Lower lobe of right lung (tissue), 2 donors: ENCODE measurements at places on chromosomes 2 and 18.
A peak's percentile ranks its signal among the peaks of the same experiment; 100 is the strongest.

DNA sequence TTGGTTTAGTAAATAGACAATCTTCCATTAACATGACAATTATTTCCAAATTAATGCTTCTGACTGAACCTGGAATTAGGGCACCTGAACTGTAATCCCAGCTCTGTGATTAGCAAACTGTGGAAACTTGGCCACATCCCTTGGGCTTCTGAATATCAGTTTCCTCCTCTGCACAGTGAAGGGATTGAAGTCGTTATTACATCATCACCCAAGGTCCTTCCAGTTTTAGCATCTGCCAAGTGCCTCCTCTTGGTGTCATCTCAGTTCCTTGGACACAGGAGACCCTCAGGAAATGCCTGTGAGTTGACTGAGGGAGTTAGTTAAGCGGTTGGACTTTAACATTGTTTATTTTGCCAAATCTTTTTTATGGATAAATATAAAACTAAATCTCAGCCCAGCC, 64.8 kb downstream of the MOGAT1 start:
- DNase-seq: no peak

DNA sequence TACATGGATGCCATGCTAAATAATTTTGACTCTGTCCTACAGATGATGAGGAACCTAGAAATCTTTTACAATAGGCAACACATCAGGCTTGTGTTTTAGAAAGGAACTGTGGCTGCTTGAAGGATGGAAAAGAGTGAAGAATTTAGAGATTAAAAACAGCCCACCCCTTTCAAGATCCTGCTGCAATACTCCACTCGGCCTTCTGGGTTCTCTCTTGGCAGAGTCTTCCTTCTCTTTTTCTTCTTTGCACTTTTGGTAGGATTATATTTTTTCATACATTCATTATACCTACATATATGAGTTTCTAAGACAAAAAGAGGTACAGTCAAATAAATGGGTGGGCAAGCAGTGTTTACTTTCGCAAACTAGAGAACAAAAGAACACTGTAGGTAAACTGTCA, 474.3 kb downstream of the ERBB4 start:
- DNase-seq: no peak

DNA sequence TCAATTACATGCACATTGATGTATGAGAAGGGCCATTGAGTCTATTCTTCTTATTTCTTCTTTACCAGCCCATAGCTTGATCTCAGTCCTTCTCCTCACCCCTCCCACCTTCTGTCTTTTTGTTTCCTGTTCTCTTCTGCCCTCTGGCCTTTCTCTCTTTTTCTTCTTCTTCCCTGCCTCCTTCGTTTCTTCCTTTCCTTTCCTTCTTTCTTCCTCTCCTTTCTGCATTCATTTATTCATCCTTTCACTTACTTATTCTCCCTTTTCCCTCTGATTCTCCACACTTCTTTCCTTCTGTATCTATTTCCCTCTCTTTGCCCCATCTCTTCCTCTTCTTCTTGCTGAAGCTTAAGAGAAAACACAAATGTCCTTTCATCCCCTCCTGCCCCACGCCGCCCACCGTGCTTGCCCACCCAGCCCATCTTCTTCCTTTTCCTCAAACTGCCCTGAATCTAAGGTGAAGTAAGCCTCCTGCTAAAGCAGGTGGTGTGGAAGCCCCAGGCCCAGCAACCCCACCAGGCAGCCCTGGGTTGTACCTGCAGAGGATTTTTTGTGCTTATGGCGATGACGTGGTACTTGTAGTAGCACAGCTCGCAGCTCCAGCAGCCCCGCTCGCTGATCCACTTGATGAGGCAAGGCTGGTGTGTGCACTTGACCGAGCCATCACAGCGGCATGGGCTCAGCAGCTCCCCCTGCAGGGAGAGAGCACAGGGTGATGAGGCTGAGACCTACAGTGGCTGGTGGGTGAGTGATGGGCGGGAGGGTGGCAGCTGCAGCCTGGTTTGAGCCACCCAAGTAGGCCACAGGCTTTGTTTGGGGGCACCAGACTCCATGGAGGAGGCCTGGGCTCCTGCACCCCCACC, 89.0 kb downstream of the MARCHF4 start:
- no peak for DNase-seq

DNA sequence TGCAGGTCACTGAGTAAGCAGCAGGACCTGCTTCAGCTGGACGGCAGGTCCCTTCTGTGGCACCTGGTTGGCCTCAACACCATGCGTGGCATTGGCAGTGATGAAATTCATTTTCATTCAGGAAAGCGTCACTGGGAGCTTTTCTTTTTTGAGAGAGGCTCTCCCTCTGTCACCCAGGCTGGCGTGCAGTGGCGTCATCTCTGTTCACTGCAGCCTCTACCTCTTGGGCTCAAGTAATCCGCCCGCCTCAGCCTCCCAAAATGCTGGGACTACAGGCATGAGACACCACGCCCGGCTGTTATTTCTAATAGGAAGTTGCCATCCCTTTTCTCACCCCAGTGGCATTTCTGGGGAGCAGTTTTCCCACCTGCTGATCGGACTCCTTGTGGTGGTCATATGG, 39.3 kb downstream of the NCK2 start:
- DNase-seq: no peak

- no peak for DNase-seq
Measured at GRCh38 chr2:52879561-52879960, 888.0 kb upstream of the CHAC2 start.

- DNase-seq: no peak
Measured at GRCh38 chr2:226247289-226248275, 552.0 kb downstream of the IRS1 start.

- DNase-seq: no peak
Measured at GRCh38 chr2:203619267-203619878, 84.3 kb upstream of the RAPH1 start.

DNA sequence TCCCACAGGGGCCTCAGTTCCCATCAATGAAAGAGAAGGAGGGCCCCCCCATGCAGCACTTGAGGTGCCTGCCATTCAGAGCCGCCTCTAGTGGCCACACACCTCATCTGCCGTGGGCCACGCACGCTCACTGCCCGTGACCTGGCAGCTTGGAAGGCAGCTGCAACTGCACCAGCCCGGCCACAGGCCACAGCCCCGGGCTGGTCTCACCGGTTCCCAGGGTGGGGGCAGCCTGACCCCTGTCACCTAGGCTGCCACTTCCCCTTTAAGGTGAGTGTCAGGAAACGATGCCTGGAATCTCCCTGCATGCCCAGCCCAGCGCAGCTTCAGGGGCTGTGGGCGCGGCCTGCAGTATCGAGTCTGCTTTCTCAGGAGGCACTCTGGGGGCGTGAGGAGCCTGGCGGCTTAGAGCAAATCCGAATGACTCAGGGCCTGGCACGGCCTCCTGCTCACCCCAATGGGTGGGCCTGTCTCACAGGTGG, 2.6 kb downstream of the MAB21L4 start:
- no peak for DNase-seq

DNA sequence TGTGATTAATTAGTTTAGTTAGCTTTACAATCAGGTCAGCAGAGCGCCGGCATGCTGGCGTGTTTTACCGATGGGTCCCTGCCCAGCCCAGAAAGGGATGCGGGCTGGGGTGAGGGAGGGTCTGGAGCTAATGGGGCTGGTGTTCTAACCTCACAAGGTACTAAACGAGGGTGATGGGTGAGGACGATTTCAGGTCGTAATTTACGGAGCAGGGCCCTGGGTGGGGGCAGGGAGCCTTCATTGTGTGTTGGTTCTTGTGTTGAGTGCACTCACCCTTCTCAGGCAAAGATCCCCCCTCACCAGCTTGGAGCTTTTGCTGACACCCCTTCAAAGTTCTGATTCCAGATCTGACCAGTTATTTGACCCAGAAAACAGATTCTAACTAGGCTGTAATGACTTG, 39.5 kb downstream of the PTGR3 start:
- no peak for DNase-seq

DNA sequence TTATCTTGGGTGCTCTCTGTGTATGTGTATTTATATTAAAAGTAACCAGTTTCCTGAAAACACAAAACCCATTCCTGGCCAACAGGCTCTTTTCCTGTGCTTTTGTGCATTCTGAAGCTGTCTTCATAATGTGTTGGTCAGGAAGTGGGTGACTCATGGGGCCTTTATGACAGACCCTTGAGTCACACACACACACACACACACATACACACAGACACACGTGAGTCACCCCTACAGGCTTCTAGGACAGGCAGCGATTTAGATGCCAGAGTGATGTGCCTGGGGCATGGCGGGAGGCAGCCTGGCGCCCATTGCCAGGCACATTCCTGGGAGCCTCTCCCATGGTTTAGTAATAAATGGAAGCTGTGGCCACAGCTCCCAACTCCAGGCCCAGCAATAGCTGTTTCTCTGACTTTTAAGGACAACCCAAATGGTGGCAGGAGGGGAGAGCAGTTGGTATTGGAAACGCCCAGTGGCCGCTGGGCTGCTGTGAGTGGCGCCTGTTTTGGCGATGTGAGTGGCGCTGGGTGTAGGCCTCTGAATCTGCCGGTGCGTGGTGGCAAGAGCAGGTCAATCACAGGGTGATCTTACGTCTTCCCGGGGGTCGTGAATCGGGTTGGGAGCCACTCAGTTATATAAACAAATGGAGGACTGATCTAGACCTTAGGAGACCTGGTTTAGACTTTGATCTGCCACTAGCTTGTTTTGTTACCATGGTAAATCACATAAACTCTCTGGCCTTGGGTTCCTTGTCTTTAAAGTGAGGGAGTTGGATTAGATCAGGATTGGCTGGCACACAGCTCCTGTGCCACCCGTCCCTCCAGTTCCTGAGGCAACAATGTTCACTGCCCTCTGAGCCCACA, 150.7 kb upstream of the DLX2 start:
- DNase-seq: no peak

- DNase-seq: no peak
Measured at GRCh38 chr2:23533338-23533695, 148.3 kb downstream of the KLHL29 start.

- DNase-seq: no peak
Measured at GRCh38 chr2:101759162-101759561, 61.7 kb downstream of the MAP4K4 start.

DNA sequence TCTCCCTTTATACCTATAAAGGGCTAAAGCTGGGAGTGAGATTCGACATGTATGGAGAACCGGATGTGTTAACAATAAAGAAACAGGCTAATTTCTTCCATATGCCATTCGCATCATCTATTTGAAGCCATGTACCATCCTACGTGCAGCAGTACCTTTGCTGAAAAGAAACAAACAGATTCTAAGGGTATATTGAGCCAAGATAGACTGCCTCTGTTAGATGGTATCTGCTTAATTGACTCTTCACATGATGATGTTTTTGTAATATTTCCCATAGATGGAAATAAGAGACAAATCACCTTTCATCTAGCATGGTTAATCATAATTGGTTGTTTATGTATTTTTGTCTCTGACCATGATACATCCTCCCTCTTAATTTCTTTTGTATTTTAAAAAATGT, 32.1 kb upstream of the PAX3 start:
- DNase-seq: no peak

- no peak for DNase-seq
Measured at GRCh38 chr2:222972420-222972819, 79.6 kb upstream of the KCNE4 start.

DNA sequence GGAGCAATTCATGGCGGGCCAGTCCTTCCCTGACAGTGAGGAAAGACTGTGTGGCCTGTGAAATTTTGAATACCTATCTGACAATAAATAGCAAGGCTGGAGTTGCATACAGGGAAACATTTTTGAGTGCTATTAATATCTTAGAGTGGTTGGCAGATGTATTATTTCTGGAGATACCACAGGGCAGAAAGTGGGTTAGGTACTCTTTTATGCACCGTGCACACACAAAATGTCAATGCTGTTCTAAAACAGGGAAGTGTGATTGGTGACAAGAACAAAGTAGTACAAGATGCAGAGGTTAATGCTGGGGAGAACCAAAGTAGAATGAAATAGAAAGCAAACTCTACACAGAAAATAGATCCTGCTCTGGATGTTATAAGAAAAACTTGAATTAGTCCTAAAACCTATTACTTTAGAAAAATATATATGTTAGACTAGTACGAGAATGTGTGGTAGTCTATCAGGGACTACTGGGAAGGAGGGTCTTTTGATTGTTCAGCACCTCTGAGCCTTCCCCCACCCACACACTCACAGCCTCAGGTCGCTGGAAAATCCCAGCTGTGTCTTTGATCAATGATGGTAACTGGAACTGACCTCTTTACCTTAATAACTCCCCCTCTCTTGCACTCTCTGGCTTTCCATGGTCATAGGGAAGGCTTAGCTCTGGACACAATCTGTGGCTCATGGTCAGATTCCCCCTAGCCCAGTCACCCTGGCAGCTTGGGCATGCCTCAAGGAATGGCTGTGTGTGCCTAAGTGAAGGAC, 58.2 kb downstream of the SERPINB8 start:
- DNase-seq: no peak

DNA sequence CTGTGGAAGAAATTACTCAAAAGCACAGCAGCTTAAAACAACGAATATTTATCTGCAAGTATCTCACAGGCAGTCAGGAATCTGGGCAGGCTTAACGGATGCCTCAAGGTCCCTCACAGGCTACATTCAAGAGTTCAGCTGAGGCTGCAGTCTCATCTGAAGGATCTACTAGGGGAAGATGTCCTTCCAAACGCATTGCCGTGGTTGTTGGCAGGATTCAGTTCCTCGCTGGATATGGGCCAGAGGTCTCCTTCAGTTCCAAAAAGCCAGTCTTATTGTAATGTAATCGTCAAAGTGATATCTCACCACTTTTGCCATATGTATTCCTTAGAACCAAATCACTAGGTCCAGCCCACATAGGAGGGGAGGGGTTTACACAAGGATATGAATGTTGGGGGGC, 98.2 kb upstream of the EPAS1 start:
- no peak for DNase-seq

GRCh38 chr18:79914614-79915160, 36.8 kb downstream of the SLC66A2 start:
- DNase-seq: peak; percentile 34

- no peak for DNase-seq
Measured at GRCh38 chr2:146123256-146123655, 1603.3 kb upstream of the ZEB2 start.

- DNase-seq: no peak
Measured at GRCh38 chr18:56119681-56120080, 518.7 kb downstream of the TXNL1 start.

DNA sequence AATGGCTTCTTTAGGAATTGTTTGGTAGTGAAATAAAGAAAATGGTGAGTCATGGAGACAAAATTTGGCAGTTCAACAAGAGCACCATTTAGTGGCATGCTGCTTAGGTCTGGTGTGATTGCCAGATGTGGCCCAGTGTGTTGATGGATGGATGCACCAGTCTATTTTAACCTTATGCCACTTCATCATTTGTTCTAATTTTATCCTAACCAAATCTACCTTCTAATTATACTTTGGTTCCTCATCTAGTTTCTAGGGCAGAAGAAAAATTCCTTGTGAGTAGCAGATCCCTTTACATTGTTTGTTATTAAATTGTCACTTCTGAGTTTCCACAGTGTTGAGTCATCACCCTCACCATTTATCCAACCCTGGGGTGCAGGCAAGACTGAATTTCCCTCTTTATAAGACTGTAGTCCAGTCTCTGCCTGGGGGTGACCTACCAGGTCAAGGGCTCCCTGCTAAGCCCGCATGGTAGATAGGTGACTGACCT, 32.5 kb downstream of the NABP1 start:
- DNase-seq: no peak

DNA sequence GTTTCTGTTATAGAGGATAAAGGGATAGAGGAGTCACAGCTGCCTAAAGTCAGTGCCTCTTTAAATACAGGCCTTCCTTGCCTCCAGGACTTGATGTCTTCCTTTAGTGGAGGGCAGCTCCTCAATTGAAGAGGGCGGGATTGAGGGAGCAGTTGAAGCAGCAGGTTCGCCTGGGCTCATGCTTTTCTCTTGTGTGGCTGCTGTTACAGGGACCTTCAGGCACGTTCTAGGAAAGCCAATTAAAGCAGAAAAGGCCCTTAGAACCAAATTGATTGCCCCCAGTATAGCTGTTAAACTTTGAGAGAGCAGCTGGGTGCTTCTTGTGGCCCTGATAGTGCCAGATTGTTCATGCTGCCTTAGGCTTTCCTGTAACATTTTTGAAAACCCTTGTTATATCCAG, 42.0 kb upstream of the LTBP1 start:
- no peak for DNase-seq
